ENCODE measurements at places on chromosomes 11 and 22.

DNA sequence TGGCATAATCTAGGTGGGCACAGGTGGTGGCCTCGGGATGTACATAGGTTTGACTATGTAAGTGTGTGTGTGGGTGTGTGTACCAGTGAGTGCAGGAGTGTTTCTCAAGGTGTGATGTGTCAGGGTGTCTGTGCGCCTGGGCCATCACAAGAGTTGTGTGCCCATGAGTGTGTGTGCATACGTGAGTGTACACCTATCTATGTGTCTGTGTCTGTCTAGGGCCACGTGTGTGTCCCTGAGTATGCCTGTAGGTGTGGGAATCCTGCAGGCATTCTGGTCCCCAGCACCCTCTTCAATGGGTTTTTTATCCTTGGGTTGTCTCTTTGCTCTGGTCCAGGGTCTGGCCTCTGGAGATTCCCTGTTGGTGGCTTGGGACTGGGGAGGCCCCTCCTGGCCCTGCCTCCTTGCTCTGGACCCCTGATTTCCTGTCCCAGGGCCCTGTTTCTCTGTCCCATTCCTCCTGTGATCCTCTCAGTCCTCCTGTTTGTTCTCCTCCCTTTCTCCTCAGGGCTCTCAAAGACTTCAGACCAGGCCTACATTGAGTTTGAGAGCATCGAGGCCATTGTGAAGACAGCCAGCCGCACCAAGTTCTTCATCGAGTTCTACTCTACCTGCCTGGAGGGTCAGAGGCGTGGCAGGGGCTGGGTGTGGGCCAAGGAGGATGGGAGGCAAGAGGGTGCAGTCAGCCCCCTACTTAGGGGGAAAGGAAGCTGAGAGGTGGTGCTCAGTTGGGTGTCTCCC is 9.4 kb downstream of the INPPL1 start:
- no peak for DNase-seq

- no peak for DNase-seq
Measured at GRCh38 chr11:77190331-77191075, 62.5 kb downstream of the MYO7A start.

DNA sequence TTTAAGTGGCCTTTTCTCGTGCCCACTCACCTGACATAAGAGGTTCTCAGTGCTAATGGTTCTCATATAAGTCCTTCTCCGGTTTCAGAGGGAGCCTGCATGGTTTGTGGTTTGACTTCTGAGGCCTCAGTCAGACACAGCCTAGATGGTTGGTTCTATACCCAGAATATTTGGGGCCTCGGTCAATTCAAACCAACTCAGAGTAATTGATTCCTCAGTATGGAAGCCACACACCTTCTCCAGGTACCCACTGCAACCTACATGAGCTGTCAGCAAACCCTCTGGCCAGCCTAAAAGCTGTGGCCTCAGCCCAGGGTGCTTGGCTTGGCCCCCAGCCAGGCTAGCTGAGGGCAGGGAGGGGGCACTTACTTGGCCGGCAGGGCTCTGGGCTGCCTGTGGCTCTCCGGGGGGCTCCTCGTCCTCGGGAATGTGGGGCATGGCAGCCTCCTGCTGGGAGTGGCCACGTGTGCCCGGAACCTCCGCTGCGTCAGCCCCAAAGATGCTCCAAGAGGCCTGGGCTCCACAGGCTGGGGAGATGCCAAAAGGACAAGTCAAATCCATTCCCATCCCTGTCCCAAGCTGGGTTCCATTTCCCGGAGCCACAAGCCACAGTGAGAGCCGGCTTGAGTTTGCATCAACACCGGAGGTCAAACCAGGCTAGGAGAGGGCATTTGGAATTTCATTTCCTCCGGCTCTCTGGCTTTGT is 41.7 kb downstream of the IRAG1 start:
- DNase-seq = peak; percentile 91

DNA sequence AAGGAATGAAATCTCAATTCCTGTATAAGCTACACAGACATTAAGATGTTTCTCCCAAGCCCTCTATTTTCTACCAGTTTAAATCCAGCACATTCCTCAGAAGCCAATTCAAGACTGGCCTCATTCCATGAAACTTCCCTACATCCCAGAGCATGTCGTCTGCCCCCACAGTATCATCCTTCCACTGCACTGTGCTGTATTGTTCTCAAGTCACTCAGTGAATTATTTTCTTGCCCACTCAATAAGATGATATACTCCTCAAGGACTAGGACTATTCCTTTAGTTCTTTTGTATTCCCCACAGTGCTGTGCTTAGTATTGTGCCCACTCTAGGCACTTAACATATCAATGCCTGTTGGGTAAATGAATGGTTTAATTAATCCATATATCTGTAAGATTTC is 203.1 kb upstream of the BLID start:
- no peak for DNase-seq

DNA sequence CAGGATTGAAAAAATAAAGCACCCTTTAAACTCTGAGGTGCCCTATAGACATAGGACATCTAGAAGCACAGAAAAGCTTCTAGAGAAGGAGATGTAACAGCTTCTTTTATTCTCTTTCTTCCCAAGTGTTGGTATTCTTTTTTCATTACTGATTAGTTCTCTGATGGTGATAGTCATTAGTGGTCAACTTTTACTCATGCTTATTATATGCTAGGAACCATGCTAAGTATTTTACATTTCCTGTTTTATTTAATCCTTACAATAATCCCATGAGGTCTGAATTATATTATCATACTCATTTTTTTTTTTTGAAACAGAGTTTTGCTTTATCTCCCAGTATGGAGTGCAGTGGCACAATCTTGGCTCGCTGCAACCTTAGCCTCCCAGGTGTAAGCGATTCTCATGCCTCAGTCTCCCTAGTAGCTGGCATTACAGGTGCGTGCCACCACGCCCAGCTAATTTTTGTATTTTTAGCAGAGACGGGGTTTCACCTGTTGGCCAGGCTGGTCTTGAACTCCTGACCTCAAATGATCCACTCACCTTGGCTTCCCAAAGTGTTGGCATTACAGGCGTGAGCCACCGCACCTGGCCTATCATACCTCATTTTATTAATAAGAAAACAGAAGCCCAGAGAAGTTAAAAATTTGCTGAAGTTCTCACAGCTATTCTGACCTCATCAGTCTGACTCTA is 3.0 kb downstream of the C11orf52 start:
- no peak for DNase-seq

GRCh38 chr11:123681030-123681429 is 26.6 kb upstream of the SCN3B start:
- DNase-seq = no peak
